ENCODE measurements at places on chromosomes 4 and X. TPM values are rescaled to one million over a fixed set of nuclear protein-coding genes. Genes with fewer than 3 reads are reported as not detected.
A peak's percentile ranks its signal among the peaks of the same experiment; 100 is the strongest.

The ZBTB33 gene
- 2.0 TPM for polyA plus RNA-seq

The SULT1E1 gene
- not detected for polyA plus RNA-seq

The CXorf65 gene
- not detected for polyA plus RNA-seq

The SEC24B gene
- 28.3 TPM for polyA plus RNA-seq

GRCh38 chr4:168769416-168769815, 240.6 kb downstream of the CBR4 start:
- peak; percentile 80 for DNase-seq

- DNase-seq: no peak
Observed at GRCh38 chr4:74316397-74316796, 8.1 kb downstream of the EPGN start.

DNA sequence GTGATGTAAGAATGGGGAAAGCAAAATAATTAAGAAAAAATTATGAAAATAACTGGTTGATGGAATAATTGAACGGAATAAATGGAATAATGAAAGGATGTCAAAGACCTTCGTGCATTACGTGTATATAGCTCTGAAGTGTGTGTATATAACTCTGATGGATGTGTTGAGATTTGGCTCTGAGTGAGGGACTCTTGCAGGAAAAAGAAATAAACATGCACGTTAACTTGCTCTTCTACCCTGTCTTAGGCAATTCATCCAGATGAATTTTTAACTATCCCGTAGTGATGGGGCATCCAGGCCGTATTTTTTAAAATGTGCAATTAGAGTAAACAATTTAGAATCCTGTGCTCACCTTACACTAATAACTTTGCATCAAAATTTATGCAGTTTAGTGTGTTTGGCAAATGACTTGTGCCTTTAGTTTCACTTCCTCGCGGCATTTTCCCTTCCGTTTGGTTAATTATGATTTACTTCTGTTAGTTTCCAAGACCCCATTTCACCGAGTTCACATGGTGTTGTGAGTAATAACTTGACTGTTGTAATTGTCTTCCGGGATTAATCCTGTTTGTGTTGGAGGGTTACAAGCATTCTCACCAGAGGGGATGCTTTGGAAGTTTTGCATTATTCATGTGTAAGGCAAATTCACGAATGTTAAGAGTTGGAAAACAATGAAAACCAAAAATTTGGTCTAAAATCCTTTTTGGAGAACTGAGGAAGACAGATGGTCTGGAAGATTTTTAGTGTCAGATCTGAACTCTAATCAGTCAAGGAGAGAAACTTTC, 256.5 kb upstream of the FAT1 start:
- DNase-seq: peak; percentile 66

GRCh38 chrX:53320543-53321229, 39.3 kb upstream of the IQSEC2 start:
- DNase-seq: no peak

DNA sequence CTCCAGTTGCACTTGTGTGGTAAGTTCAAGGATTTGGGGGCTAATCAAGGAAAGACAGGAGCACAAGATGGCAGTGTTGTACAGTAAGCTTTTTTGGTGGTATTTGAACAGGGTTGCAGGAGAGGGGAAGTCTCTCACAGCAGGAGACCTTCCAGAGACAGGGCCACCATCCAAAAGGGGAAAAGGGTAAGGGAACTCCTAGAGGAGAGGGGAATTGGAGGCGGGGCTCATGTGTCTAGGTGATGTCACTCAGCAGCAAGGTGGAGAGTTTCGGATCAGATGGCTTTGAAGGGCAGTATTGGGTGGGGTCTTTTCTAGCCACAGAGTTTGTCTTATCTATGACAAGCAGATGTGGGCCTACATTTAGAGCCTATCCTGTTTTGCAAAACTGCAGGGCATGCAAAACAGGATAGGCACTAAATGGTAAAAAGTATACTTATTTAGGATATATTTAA, 13.4 kb upstream of the RNF175 start:
- DNase-seq: no peak

All from IMR-90 (cell line).